ENCODE measurements at places on chromosomes 12 and 14. TPM values are rescaled to one million over a fixed set of nuclear protein-coding genes. Genes with fewer than 3 reads are reported as not detected.

DNA sequence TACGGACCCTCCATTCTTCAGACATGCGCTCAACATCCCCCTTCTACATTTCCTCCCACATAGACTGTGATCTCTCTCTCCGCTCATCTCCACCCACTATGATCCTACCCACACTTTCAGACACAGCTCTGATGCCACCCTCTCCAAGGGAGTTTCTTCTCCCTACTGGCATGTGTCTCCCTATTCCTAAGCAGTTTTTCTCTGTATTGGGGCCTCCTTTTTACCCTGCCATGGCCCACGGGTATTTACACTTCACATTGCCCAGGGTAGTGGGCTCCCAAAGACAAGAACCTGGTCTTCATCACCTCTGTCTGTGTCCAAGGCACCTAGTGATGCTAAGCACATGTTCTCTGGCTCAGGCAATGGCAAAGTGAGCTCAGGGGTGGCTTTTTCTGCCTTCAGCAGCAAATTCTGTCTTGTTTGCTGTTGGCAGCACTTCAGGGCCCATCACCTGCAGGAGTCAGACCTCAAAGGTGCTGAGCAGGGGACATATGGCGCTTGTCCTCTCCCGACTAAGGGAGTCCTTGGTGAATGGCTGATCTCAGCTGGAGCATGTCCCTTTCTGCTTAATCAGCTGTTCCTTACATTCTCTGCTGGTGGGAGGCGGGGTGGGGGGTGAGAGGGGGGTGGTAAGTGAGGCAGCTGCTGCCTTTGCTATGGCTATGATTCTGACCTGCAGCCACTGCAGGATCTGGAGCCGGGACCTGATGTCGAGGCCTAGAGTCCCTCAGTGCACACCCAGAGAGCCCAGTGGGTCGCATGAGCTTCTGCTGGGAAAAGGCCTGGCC is 256.8 kb downstream of the PCNX1 start:
- no peak for DNase-seq

- DNase-seq = no peak
Observed at GRCh38 chr12:15707516-15708199, 81.5 kb downstream of the EPS8 start.

DNA sequence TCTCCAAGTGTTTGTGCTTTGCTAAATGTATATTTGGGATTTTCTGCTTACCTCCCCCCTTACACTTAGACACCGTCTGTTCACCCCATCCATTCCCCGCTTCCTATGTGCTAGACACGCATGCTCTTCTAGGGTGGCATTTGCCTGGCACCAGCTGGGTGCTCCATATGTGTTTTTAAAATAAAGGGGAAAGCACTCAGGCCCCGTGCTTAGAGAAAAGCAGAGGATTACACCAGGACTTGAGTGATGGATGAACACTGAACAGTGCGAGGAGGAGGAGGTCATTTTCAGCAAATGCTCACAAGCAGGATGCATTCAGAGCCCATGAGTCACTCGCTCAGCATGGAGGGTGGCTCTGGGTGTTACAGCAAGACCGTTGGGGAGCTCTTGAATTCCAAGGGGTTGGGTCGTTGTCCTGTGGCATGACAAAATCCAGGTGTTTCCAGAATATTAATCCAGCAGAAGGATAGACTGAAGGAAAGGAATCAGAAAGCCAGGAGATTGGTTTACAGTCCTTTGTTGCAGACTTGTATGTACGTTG is 2.9 kb upstream of the BDKRB1 start:
- DNase-seq = no peak

DNA sequence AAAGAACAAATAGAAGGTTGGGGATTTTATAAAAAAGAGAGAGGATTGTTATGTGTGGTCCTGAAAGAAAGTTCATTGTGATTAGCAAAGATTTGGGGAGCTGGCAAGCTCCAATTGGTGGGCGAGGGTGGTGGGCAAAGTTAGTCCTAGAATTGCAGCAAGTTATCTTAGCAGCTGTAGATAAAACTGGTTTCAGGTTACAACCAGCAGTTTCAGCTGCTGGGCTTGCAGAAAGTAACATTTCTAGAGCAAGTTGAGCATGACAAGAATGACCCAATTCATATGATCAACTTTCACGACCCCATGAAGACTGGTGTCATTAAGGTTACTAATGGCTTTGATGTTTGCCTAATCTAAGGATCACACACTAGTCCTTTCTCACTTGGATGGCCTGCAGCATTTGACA is 177.9 kb upstream of the NUDT4 start:
- no peak for DNase-seq

The LRRIQ1 gene
- total RNA-seq = 0.14 TPM
